ENCODE measurements at places on chromosomes 3 and 15. TPM values are rescaled to one million over a fixed set of nuclear protein-coding genes. Genes with fewer than 3 reads are reported as not detected.

The TRH gene
- total RNA-seq: not detected

The GALNT15 gene
- not detected for total RNA-seq

The AMIGO3 gene
- not detected for total RNA-seq

The MCF2L2 gene
- total RNA-seq: 3.0 TPM

The ITIH1 gene
- not detected for total RNA-seq

The FAM107A gene
- total RNA-seq: not detected

The CHDH gene
- 0.23 TPM for total RNA-seq

The BSN gene
- total RNA-seq: 0.30 TPM

The CYP1A2 gene
- not detected for total RNA-seq

The ZNF80 gene
- total RNA-seq: 2.1 TPM

The TERB2 gene
- not detected for total RNA-seq

The FBLN2 gene
- total RNA-seq: 0.15 TPM

All from activated CD8-positive, alpha-beta memory T cell treated with anti-CD3 and anti-CD28 coated beads for 36 hours (primary cell).